Frontal cortex (tissue), 4 donors: ENCODE measurements at places on chromosomes 1 and 21.

DNA sequence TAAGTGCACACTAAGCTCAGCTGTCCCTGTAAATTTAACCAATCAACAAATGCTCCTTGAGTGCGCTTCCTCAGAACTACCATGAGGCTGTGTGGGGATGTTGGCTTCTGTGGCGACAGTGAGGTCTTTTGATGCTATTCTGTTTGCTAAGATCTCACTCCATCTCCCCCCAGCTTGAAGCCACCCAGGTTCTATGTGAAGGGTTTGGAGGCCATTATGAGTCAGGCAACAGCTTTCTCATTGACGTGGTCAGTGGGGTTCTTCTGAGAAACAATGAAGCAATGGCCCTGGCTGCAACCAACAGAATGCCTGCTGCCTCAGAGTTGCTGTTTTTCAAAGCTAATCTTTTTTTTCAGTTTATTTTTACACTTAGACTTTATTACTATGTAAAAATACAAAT is 205.5 kb downstream of the PTBP2 start:
- DNase-seq = no peak

DNA sequence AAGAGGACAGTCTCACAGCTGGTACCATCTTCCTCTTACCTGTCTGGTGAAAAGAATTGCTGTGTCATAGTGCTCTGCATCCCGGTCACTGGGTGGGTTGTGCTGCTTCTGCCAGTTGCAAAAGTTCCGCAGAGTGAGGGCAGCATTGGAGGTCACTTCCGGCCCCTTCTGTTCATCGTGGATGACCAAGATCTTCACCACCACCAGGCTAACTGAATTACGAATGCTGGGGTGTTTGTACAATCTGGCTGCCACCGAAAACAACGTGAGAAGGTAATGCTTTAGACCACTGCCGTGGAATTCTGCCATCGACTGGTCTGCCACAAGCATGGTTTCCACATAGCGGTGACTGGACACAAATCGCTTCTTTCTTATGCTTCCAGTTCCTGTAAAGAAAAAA is 2.9 kb downstream of the ADAMTS1 start:
- DNase-seq = no peak

DNA sequence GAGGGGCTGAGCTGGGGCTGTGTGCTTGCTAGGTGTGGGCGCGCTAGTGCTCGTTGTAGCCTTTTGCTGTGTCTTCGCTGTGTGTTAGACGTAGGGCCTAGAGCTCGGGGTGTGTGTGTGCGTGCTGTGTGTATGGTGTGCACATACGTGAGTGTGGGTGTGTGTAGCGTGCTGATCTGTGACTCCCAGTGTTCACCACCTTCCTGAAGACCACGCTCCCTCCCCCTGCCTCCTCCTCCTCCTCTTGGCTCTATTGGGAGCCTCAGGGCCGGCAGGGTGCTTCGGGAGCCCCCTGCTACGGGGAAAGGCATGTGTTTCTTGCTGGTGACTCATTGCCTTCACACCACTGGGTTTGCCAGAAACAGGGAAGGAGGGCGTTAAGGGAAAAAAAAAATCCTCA is 9.4 kb upstream of the KCNC4 start:
- no peak for DNase-seq

GRCh38 chr1:206816390-206817287 is 44.3 kb upstream of the IL10 start:
- DNase-seq = no peak

GRCh38 chr1:6358757-6359201 is 34.8 kb downstream of the ACOT7 start:
- no peak for DNase-seq

DNA sequence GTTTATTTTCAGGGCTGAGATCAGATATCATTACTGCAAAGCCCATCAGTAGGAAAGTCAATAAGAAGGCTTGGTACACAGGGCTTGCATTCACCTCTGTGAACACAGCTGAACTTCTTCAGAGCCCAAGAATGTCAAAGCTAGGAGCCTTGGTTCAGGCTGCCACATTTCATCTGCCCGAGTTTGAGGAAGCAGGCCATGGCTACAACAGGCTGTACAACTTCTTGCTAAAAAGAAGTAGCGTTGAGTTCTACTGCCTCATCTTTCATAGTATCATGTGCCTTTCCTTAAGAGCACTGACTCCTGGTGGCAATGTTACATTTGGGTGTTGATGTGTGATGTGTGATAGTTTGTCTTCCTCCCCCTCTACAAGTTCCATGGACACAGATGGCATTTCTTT is 10.1 kb downstream of the C1orf162 start:
- DNase-seq = no peak

- no peak for DNase-seq
These were observed 883 bp downstream of the LAMTOR2 start for GRCh38 chr1:156055281-156056048.
